ENCODE measurements at places on chromosomes 4 and X. TPM values are rescaled to one million over a fixed set of nuclear protein-coding genes. Genes with fewer than 3 reads are reported as not detected.

GRCh38 chr4:26859762-26860156 lies 882 bp upstream of the STIM2 start:
- H3K4me3 ChIP-seq = peak overlapping the region; percentile 87
- peaks cover 26% of the 10 kb centered on the region for H3K4me1 ChIP-seq
- no peaks in the 10 kb centered on the region for H3K27me3 ChIP-seq
- no peaks in the 10 kb centered on the region for H3K36me3 ChIP-seq
- peak overlapping the region; percentile 67 for H3K27ac ChIP-seq
- DNase-seq = no peak

DNA sequence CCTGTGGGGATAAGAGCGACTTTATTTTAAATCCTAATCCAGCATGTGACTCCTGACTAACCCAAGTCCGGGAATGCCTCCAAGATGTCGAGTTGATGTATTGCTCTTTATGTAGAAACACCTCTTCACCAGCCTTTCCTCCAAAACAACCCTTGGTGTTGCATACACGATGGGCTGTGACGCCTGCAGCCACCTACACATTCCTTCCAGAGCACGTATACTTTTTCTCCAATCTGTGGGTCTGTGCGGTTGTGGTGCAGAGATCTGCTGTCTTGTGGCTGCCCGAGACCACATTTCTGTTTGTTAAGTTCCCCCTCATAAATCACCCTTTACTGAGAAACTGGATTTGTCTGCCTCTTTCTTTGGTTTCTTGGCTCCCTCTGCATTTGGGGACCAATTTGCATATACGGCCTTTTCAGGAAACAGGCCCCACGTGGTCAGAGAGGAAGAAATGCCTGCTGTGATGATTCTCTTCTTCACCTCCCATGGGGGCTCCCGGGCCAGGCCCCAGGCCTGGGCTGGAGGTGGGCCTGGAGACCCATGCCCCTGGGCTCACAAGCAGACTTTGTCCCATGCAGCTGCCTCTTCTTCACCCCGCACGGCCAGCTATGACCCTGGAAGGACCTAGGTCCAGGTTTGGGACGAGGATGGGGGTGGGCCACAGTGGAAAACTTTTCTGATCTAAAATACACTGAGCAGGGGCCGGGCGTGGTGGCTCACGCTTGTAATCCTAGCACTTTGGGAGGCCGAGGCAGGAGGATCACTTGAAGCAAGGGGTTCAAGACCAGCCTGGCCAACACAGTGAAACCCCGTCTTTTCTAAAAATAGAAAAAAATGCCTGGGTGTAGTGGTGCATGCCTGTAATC lies 21.4 kb upstream of the AFAP1 start:
- no peaks in the 10 kb centered on the region for H3K36me3 ChIP-seq
- H3K4me3 ChIP-seq = peak overlapping the region; percentile 32
- H3K27me3 ChIP-seq = no peaks in the 10 kb centered on the region
- H3K4me1 ChIP-seq = peaks cover 27% of the 10 kb centered on the region
- H3K27ac ChIP-seq = peak overlapping the region; percentile 97
- DNase-seq = peak; percentile 96

GRCh38 chr4:93809773-93810172 lies 18.8 kb upstream of the ATOH1 start:
- H3K27ac ChIP-seq = no peak overlapping the region
- no peak overlapping the region for H3K4me3 ChIP-seq
- no peaks in the 10 kb centered on the region for H3K27me3 ChIP-seq
- H3K36me3 ChIP-seq = no peaks in the 10 kb centered on the region

DNA sequence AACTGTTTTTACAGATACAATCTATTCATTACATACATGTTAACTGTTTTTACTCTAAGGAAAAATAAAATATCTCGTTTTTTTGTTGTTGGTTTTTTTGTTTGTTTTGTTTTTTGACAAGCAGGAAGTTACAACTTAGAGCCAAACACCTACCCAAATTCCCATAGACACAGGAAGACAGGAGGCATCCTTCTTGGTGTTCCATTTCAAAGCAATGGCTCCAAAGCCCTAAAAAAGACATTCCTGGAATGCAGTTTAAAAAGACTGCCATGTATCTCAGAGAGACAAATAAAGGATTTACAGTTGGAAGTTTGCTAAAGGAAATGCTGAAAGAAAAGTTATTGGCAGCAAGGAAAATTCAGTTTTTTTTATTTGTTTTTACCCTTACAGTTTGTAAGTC lies 16.7 kb downstream of the ETFDH start:
- H3K4me1 ChIP-seq = no peaks in the 10 kb centered on the region
- H3K27ac ChIP-seq = no peak overlapping the region
- DNase-seq = no peak
- no peaks in the 10 kb centered on the region for H3K27me3 ChIP-seq

GRCh38 chr4:105998171-105999063 lies 103.1 kb downstream of the NPNT start:
- no peaks in the 10 kb centered on the region for H3K36me3 ChIP-seq
- peaks cover 12% of the 10 kb centered on the region for H3K27me3 ChIP-seq
- no peak overlapping the region for H3K4me3 ChIP-seq
- H3K4me1 ChIP-seq = no peaks in the 10 kb centered on the region

GRCh38 chr4:122552898-122553297 lies 68.0 kb downstream of the IL21 start:
- no peak for DNase-seq
- H3K4me1 ChIP-seq = peaks cover 5% of the 10 kb centered on the region
- no peak overlapping the region for H3K27ac ChIP-seq
- no peak overlapping the region for H3K4me3 ChIP-seq
- H3K27me3 ChIP-seq = peaks cover 3% of the 10 kb centered on the region

- no peaks in the 10 kb centered on the region for H3K36me3 ChIP-seq
- H3K27me3 ChIP-seq = no peaks in the 10 kb centered on the region
- H3K4me1 ChIP-seq = no peaks in the 10 kb centered on the region
- no peak overlapping the region for H3K4me3 ChIP-seq
- H3K27ac ChIP-seq = no peak overlapping the region
Measured at GRCh38 chr4:185896817-185897488, 85.0 kb upstream of the SORBS2 start.

DNA sequence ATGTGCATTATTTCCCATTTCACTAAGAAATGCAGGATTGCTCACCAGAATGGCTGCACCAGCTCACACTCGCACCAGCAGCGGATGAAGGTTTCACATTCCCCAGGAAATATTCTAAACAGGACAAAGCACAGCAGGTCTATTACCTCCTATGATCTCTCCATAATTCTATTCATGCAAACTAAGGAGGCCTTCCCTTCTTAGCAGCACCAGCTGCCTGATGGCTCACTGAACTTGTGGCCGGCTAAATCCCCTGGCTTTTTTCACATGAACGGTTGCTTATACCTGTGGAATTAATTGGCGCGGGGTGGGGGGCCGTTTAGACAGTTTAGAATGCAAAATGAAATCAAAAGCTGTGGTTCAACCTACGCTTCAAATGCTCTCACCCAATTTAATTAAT lies 73.5 kb upstream of the SRD5A3 start:
- no peaks in the 10 kb centered on the region for H3K27me3 ChIP-seq
- H3K27ac ChIP-seq = no peak overlapping the region
- no peak overlapping the region for H3K4me3 ChIP-seq
- H3K4me1 ChIP-seq = no peaks in the 10 kb centered on the region

DNA sequence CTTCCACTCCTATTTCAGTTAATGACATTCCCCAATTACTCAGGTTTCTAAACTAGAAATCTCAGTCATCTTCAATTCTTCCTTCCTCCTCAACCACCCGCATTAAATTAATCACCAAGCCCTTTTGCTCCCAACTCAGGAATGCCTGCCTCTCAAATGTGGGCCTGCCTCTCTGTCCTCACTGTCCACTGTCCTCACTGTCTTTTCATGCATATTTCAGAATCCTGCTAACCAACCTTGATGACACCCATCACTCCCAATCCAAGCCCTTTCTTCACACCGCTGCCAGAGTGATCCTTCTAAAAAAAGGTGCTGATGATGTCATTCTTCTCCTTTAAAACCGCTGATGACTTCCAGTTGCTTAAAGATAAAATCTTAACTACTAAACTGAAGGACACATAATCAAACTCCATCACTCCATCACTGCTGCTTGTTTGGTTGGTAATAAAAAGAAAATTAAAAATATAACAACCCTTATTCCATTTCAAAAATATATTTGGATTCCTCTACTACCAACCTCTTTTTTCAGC lies 5.1 kb upstream of the APBB2 start:
- H3K27me3 ChIP-seq = peaks cover 5% of the 10 kb centered on the region
- no peaks in the 10 kb centered on the region for H3K36me3 ChIP-seq
- no peak for DNase-seq
- H3K4me1 ChIP-seq = peaks cover 16% of the 10 kb centered on the region

GRCh38 chr4:164482758-164483157 lies 271.2 kb upstream of the SMIM31 start:
- H3K27me3 ChIP-seq = no peaks in the 10 kb centered on the region
- no peak overlapping the region for H3K27ac ChIP-seq
- no peak for DNase-seq
- H3K36me3 ChIP-seq = no peaks in the 10 kb centered on the region
- no peak overlapping the region for H3K4me3 ChIP-seq

DNA sequence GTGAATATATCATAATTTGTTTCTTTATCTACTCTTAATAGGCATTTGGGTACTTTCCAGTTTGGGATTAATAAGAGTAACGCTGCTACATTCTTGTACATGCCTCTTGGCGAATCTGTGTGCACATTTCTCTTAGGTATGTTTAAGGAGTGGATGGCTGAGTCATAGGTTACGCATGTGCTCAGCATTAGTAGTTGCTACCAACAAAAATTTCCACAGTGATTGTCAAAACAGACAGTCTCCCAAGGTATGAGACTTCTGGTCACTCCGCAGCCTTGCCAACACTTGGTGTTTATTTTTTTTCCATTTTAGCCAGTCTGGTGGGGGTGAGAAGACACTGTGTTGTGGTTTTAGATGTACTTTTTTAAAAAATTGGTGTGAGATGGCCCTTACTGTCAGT lies 44.6 kb downstream of the FGFBP1 start:
- H3K4me1 ChIP-seq = peaks cover 14% of the 10 kb centered on the region
- H3K27me3 ChIP-seq = peaks cover 27% of the 10 kb centered on the region
- H3K36me3 ChIP-seq = no peaks in the 10 kb centered on the region
- peak; percentile 55 for DNase-seq
- H3K27ac ChIP-seq = peak overlapping the region; percentile 66
- no peak overlapping the region for H3K4me3 ChIP-seq

- H3K27ac ChIP-seq = no peak overlapping the region
- H3K36me3 ChIP-seq = no peaks in the 10 kb centered on the region
- H3K27me3 ChIP-seq = no peaks in the 10 kb centered on the region
- no peak for DNase-seq
Measured at GRCh38 chrX:102849396-102849795, 87.7 kb upstream of the RAB40AL start.

DNA sequence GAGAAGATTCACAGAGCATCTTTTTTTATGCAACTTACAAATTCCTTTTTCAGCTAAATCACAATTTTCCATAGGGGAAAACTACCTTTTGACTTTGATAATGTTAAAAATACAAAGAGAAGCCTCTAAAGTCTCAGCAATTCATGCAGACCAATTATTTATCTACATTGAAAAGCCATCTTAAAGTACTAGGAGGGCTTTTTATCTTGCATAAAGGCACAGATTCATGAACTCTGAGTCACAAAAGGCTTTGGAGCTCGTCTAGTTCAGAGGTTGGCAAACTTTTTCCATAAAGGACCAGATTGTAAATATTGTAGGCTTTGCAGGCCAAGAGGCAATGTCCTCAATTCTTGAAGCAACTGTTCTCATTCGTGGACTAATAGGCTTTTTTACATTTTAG lies 210.4 kb upstream of the HDX start:
- no peak overlapping the region for H3K27ac ChIP-seq
- H3K4me3 ChIP-seq = no peak overlapping the region
- H3K4me1 ChIP-seq = no peaks in the 10 kb centered on the region
- H3K27me3 ChIP-seq = no peaks in the 10 kb centered on the region
- DNase-seq = no peak

GRCh38 chrX:50905334-50905733 lies 5.2 kb upstream of the BMP15 start:
- no peaks in the 10 kb centered on the region for H3K4me1 ChIP-seq
- no peaks in the 10 kb centered on the region for H3K36me3 ChIP-seq
- no peak overlapping the region for H3K4me3 ChIP-seq
- DNase-seq = no peak
- peaks cover 10% of the 10 kb centered on the region for H3K27me3 ChIP-seq
- H3K27ac ChIP-seq = no peak overlapping the region

DNA sequence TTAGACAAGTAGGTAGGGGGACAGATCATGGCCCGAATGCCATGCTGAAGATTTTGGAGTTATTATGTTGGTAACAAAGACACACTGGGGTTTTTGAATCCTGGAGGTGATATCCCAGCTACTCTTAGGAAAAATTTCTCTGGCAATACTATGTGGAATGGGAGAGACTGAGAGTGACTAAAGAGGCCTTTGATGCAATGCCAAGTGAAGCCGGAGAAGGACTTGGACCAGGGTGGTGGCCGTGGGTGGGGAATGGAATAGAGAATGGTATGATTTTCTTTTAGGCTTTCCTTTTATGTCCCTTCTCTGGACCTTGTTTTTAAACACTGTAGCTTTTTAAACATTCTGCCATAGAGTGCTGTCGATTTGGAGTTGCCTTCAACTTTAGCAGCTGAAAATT lies 141.6 kb downstream of the DCLK2 start:
- H3K27ac ChIP-seq = no peak overlapping the region
- H3K4me1 ChIP-seq = peaks cover 28% of the 10 kb centered on the region
- peaks cover 3% of the 10 kb centered on the region for H3K36me3 ChIP-seq
- no peak overlapping the region for H3K4me3 ChIP-seq
- H3K27me3 ChIP-seq = no peaks in the 10 kb centered on the region

DNA sequence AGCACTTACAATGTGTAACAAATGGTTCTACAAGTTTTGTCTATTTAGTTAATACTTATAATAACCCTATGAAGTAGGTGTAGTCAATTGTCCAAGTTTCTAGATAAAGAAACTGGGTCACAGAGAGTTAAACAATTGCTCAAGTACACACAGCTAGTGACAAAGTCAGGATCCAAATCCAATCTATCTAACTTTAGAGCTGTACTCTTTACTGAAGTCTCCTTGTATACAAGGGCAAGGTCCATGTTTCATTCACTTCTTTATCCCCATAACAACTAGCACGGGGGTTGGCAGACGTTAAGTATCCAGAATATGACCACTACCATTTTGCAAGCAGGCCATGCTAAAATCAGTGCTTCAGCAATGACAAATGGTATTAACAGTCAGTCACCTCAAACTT lies 141.0 kb downstream of the CHM start:
- DNase-seq = no peak
- no peak overlapping the region for H3K4me3 ChIP-seq
- H3K27ac ChIP-seq = no peak overlapping the region
- H3K36me3 ChIP-seq = no peaks in the 10 kb centered on the region
- H3K27me3 ChIP-seq = no peaks in the 10 kb centered on the region

CT45A1 gene
- not detected for total RNA-seq

HAND2 gene
- total RNA-seq = 3.8 TPM

KLHL13 gene
- 13.8 TPM for total RNA-seq

ASMT gene
- total RNA-seq = 0.36 TPM

RENBP gene
- 6.5 TPM for total RNA-seq

GPR119 gene
- total RNA-seq = not detected

UBA1 gene
- total RNA-seq = 150 TPM

TRMT10A gene
- total RNA-seq = 14.5 TPM

FRG2 gene
- not detected for total RNA-seq

All from osteoblast (primary cell).